ENCODE measurements at places on chromosomes 16 and 17. TPM values are rescaled to one million over a fixed set of nuclear protein-coding genes. Genes with fewer than 3 reads are reported as not detected.

DNA sequence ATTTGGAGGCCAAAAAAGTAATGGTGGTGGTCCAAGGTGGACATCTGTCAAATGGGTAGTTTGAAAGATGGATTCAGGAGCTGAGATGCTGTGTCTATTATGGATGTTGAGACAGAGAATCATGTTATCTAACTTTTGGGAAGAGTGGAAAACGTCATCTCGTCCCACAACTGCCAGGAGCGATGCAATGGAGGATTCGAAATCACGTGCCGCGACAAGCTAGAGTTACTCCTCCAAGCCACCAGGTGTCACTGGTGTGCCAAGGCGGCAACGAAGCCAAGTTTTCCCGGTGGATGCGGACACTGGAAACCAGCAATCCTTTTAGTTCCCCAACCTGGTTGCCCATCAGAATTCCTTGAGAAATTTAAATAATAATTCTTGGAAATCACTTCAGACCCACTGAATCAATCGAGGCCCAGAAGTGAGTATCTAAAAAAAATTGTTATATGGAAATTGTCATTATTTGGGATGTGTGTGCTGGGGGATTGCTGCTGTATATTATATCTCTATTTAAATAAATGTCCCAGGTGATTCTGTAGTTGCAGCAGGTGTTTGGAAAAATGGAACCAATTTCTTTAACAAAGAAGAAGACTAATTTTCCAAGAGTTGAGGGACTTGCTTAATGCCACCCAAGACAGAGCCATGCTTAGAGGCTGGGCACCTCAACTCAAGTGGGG is 206.1 kb downstream of the HAPSTR1 start:
- no peak overlapping the region for H3K27ac ChIP-seq
- DNase-seq: no peak
- no peaks in the 10 kb centered on the region for H3K27me3 ChIP-seq
- H3K4me3 ChIP-seq: no peak overlapping the region
- H3K36me3 ChIP-seq: no peaks in the 10 kb centered on the region

DNA sequence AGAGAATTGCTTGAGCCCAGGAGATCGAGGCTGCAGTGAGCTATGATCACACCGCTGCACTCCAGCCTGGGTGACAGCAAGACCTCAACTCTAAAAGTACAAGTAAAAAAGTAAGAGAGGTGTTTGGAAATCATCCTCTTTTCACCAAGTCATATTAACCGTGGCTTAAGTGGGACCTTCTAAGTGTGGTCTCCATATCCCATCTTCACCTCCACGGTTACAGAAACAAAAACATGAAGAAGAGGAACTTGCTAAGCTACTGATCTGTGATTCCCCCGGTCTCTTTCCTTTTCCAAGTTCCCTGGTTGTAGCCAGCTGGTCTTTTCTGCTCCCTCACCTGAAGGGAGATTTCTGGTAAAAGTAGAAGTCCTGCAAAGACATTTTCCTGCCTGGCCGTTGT is 389.4 kb downstream of the CPPED1 start:
- no peak overlapping the region for H3K4me3 ChIP-seq
- H3K36me3 ChIP-seq: no peaks in the 10 kb centered on the region
- no peaks in the 10 kb centered on the region for H3K4me1 ChIP-seq
- no peak overlapping the region for H3K27ac ChIP-seq
- no peaks in the 10 kb centered on the region for H3K27me3 ChIP-seq
- DNase-seq: no peak

GRCh38 chr16:10987361-10988163 is 43.2 kb downstream of the CLEC16A start:
- H3K27me3 ChIP-seq: no peaks in the 10 kb centered on the region
- H3K4me1 ChIP-seq: peaks cover 31% of the 10 kb centered on the region
- peaks cover 11% of the 10 kb centered on the region for H3K36me3 ChIP-seq
- peak overlapping the region; percentile 68 for H3K4me3 ChIP-seq

DNA sequence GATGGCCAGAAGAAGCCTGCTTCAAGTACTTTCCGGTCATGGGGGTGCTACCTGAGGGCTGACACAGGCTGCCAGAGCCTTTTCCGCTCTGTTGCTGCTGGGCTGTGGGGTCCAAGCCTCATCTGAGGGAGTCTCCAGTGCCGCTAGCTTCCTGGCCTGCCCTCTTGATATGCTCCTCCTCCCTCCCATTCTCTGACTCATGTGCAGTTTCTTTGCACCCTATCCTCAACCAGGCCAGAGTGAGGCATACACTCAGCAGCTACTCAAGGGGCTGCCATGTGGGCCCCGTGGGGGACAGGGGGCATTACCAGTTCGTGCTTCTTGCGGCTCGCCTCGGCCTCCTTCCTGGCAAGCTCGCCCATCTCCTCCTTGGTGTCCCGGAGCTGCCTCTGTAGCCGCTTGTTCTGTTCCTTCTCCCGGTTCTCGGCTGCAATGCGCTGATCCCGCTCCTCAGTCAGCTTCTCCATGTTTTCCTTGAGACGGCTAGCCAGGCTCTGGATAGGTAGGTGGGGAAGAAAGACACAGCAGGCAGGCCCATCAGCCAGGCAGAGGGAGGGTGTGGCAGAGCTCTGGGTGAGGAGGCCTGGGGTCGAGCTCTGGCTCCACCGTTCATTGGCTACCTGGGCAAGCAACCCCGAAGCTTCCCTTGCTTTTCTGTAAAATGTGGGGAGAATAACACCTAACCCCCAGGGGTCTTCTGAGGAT is 43.8 kb downstream of the PIPOX start:
- H3K4me1 ChIP-seq: no peaks in the 10 kb centered on the region
- peaks cover 78% of the 10 kb centered on the region for H3K36me3 ChIP-seq
- no peak for DNase-seq
- no peaks in the 10 kb centered on the region for H3K27me3 ChIP-seq
- no peak overlapping the region for H3K27ac ChIP-seq

- no peak overlapping the region for H3K27ac ChIP-seq
- DNase-seq: no peak
- peaks cover 51% of the 10 kb centered on the region for H3K36me3 ChIP-seq
- H3K4me1 ChIP-seq: no peaks in the 10 kb centered on the region
These were observed 21.2 kb downstream of the PITPNA start for GRCh38 chr17:1541367-1541904.

The TBC1D3B gene
- 8.5 TPM for total RNA-seq

The GLP2R gene
- total RNA-seq: not detected

The SSTR5 gene
- not detected for total RNA-seq

The RFNG gene
- total RNA-seq: 35.1 TPM
